ENCODE measurements at places on chromosomes 6 and 20. TPM values are rescaled to one million over a fixed set of nuclear protein-coding genes. Genes with fewer than 3 reads are reported as not detected.

DNA sequence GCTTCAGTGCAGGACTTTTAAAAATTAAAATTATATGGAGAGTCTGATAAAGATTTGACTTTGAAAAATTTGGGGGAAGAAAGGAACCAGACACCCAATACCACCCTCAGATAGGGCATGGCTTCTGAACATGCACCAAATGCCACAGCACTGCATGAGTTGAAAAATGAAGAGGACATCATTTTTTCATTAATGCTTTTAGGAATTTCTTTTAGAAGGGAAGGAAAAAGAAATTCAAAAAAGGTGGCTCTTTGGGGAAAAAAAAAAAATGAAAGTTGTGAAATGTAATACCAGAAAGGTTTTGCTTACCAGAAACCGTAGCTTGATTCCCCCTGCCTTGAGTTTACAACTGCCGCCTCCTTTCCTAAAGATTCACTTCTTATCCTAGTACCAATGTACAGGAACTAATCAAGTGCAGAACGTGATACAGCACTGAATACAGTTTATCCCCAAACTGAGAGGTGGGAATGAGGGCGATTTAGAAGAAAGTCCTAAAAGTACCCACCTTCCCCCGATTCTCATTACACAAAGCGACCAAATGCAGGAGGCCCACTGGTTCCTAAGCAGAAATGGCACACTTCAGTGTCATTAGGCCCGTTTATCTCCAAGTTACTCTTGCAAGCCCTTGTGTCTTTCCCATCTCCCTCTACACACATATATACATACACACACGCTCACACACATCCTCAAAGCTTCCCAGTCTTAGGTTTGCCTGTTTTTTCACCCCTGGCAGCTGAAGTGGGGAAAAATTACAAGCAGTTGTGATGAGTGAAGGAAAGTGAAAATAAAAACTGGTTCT is 2.8 kb downstream of the PPP1R10 start:
- H3K36me3 ChIP-seq: peaks cover 8% of the 10 kb centered on the region
- peak overlapping the region; percentile 84 for H3K4me3 ChIP-seq
- no peaks in the 10 kb centered on the region for H3K27me3 ChIP-seq
- peaks cover 64% of the 10 kb centered on the region for H3K4me1 ChIP-seq

DNA sequence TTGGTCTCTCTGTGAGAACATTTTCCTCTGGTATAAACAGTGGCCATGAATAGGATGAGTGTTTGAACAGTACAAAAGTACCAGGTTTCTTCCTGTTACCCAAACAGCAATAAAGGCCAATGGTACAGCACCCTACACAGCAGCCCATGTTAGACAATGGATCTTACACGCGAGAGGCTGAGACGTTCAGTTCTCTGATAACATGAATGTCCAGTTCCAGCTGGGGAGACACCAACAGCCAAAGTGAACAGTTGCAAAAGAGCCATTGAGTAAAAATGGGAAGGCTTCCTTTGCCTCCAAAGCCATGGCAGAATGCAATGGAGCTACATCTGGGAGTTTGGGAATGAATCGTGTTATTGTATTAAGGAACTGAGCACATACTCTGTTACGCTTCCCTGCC is 246.8 kb upstream of the SGK1 start:
- no peaks in the 10 kb centered on the region for H3K27me3 ChIP-seq
- no peak for DNase-seq
- no peak overlapping the region for H3K4me3 ChIP-seq

DNA sequence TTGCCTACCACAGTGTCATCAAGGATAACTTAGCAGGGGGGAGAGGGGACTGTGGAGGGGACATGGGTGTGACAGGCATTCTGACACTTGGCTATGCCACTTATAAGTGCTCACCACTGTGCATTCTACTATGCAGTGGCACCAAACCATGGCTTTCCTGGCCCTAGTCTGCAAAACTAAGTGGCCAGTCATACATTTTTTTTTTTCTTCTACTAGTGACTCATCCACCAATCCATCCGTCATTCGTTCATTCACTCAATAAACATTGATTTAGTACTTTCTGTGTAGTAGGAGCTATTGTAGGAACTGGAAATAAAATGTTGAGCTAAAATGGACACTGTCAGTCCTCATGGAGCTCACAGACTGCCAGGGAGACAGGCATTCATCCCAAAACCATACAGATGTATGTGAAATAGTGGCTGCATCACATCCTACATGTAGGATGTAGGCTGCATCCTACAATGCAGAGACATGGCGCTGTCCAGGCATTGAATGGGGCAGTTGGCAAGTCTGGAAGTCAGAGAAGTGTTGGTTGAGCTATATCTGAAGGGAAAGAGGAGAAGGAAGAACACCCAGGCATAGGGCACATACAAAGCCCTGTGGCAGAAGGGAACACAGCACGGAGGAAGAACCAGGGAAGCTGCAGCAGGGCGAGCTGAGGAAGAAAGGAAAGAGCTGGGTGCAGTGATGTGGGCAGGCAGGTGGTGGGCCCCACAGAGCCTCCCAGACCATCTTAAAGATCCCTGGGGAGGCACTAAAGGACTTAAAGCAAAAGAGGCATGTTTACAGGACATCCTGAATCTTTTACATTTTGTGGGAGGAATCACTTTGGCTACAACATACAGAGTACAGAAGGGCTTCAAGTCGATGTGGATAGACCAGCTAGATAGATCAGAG is 224.4 kb downstream of the UST start:
- H3K36me3 ChIP-seq: no peaks in the 10 kb centered on the region
- H3K27ac ChIP-seq: no peak overlapping the region
- H3K4me3 ChIP-seq: no peak overlapping the region
- no peak for DNase-seq

DNA sequence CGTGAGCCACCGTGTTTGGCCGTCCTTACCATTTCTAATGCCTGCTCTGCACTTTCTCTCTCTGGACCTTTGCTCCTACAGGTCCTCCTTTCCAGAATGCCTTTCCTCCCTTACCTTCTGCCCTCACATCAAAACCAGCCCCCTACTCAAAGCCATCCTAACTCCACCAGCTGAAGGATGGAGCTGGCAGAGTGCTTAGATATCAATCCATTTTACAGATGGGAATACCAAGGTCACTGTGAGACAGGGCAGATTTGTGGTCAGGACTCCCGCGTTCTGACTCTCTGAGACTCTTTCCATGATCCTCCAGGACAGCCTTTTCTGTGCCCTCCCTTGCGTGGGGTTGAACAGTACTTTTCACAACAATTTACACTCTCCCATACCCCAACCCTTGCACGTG is 41.7 kb upstream of the SCRT2 start:
- no peaks in the 10 kb centered on the region for H3K4me1 ChIP-seq
- no peaks in the 10 kb centered on the region for H3K36me3 ChIP-seq
- H3K27me3 ChIP-seq: no peaks in the 10 kb centered on the region
- H3K4me3 ChIP-seq: no peak overlapping the region

DNA sequence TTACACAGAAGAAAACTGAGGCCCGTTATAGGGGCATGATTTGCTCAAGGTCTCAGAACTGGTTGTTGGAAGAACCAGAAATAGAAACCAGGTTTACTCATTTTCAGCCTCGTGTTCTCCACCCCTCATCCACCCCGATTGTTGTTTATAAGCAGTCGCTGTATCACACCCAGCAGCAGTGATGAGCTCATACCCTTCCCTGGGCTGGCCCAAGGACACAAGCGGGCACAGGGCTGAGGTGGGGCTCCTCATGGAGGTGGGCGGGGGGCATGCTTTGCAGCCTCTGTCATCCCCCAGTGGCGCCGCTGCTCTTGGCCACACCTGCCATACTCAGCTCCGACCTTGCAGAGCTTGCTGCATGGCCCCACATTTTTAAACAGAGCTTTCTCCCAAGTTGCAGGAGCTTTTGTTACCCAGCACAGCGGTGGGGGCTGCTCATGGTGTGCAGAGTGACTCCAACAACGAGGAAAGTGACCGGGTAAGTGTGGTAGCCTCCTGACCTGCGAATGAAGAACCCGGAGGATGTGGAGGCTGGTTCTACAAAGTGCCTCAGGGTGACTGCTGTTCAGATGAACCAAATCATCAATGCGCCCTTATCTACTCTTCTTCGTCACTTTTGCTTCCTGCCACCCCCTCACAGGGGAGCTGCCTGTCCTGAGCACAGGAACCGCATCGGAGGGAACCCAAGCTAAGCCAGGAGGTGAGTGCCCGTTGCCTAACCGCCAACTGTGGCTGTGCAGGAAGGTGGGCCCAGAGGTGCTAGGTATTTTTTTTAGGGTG is 43.6 kb upstream of the NKX2-2 start:
- no peak overlapping the region for H3K4me3 ChIP-seq
- H3K27ac ChIP-seq: no peak overlapping the region
- H3K36me3 ChIP-seq: no peaks in the 10 kb centered on the region
- no peak for DNase-seq

- DNase-seq: no peak
- no peak overlapping the region for H3K4me3 ChIP-seq
- no peaks in the 10 kb centered on the region for H3K4me1 ChIP-seq
- H3K27ac ChIP-seq: no peak overlapping the region
- peaks cover 6% of the 10 kb centered on the region for H3K27me3 ChIP-seq
- no peaks in the 10 kb centered on the region for H3K36me3 ChIP-seq
These were observed 2177.4 kb upstream of the DEFB115 start for GRCh38 chr20:29079769-29080690.

- no peaks in the 10 kb centered on the region for H3K27me3 ChIP-seq
- no peak overlapping the region for H3K27ac ChIP-seq
- H3K4me3 ChIP-seq: no peak overlapping the region
- H3K36me3 ChIP-seq: no peaks in the 10 kb centered on the region
- no peaks in the 10 kb centered on the region for H3K4me1 ChIP-seq
These were observed 490.6 kb downstream of the DHX35 start for GRCh38 chr20:39452583-39453340.

DNA sequence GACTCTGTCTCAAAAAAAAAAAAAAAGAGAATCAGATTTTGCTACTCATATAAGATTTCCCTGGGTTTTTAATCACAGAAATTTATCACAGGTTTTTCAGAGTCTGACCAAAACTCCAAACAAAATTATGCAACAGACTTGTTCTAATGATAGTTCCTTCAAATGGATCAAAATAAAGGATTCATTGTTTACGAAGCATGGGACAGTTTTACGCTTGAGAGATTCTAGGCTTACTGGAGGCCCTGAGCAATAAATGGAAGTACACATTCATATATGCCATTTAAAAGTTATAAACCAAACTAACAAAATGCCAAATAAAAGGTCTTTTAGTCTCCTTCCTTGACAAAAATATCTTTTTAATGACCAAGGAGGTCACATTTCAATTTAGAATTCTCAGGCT is 245.1 kb upstream of the KCNQ5 start:
- no peaks in the 10 kb centered on the region for H3K27me3 ChIP-seq
- H3K27ac ChIP-seq: no peak overlapping the region
- no peaks in the 10 kb centered on the region for H3K36me3 ChIP-seq
- no peaks in the 10 kb centered on the region for H3K4me1 ChIP-seq

GRCh38 chr6:146948790-146949342 is 255.4 kb upstream of the STXBP5 start:
- H3K36me3 ChIP-seq: no peaks in the 10 kb centered on the region
- no peaks in the 10 kb centered on the region for H3K27me3 ChIP-seq
- DNase-seq: no peak

Gene EYA2
- total RNA-seq: 5.9 TPM

Gene METTL24
- 32.8 TPM for total RNA-seq

Gene SOBP
- 27.8 TPM for total RNA-seq

Measured in esophagus muscularis mucosa (tissue), 4 donors.